Activated CD4-positive, alpha-beta memory T cell treated with anti-CD3 and anti-CD28 coated beads for 36 hours (primary cell): ENCODE measurements at places on chromosomes 13 and 19.

- DNase-seq = no peak
Measured at GRCh38 chr13:51663973-51664957, 80.0 kb downstream of the WDFY2 start.

DNA sequence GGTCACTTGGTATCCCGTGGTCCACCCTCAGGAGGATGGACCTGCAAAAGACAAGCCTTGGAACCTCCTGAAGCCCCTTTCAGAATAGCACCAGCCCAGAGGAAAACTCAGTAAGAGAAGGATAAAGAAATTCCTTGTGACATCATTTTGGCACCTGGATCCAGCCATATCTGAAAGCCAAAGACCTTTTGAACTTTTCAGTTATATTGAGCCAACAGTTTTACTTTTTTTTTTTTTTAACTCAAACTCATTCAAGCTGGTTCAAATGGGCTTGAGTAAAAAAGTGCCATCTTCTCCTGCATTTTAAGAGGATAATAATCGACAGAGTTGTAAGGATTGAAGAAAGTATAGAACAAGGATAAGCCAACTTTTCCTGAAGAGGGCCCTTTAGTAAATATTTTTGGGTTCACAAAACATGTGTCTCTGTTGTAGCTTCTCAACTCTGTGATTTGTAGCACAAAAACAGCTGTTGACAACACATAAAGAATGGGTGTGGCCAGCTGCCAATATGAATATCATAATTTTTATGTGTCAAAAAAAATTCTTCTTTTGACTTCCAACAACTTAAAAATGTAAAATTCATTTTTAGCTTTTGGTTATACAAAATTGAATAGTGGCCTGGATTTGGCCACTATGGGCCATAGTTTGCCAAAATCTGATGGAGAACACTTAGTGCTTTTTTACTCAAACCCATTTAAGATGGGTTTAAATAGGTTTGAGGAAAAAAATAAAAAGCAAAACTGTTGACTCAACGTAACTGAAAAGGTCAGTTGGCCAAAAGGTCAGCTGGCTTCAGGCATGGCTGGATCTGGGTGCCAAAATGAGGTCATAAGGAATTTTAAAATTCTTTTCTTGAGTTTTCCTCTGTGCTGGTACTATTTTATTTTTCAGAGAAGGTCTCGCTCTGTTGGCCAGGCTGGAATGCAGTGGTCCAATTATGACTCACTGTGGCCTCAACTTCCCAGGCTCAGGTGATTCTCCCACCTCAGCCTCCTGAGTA is 50.7 kb downstream of the ACSBG2 start:
- no peak for DNase-seq

- no peak for DNase-seq
Measured at GRCh38 chr19:807627-808422, 10.6 kb downstream of the PTBP1 start.

- DNase-seq = no peak
Measured at GRCh38 chr13:32609428-32609827, 23.2 kb downstream of the PDS5B start.

DNA sequence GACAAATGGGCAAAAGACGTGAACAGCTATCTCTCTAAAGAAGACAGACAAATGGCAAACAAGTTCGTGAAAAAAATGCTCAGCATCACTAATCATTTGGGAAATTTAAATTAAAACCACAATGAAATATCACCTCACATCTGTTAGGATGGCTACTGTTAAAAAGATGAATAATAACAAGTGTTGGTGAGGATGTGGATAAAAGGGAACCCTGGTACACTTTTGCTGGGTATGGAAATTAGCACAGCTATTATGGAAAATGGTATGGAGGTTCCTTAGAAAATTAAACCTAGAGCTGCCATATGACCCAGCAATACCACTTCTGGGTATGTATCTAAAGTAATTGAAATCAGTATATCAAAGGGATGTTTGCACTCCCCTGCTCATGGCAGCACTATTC is 7.1 kb downstream of the CABP5 start:
- DNase-seq = no peak

- DNase-seq = no peak
Measured at GRCh38 chr13:33730147-33730546, 87.8 kb upstream of the RFC3 start.

DNA sequence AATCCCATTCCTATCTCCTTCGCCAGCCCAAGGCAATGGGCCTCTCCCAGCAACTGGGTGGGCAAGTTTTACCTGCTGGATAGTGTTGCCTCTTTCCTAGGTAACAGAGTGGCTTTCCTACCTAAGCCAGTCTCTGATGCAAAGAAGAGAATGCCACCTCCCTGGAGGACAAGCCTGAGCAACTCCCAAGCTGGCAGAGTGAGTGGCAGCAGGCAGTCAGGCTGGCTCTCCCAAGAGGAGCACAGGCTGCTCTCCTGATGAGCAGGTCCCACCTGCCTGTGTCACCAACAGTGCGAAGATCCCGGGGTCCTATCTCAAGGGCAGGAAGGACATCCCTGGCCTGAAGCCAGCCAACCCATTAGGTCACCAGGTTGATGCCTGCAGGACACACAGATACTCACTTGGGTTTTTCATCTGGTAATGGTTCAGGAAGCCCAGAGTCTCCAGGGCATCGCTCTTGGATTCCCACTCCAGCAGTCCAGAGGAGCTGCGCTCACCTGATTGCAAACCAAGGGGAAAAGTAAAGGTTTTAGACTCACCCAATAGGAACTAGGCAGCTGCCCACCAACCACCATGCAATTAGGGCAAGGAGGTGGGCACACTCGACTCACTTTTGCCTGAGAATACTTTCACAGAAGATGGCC is 5.5 kb upstream of the ECH1 start:
- no peak for DNase-seq

GRCh38 chr13:96617528-96617927 is 376.7 kb downstream of the OXGR1 start:
- DNase-seq = no peak

- DNase-seq = no peak
Measured at GRCh38 chr19:44723299-44723951, 24.5 kb downstream of the CEACAM16 start.

DNA sequence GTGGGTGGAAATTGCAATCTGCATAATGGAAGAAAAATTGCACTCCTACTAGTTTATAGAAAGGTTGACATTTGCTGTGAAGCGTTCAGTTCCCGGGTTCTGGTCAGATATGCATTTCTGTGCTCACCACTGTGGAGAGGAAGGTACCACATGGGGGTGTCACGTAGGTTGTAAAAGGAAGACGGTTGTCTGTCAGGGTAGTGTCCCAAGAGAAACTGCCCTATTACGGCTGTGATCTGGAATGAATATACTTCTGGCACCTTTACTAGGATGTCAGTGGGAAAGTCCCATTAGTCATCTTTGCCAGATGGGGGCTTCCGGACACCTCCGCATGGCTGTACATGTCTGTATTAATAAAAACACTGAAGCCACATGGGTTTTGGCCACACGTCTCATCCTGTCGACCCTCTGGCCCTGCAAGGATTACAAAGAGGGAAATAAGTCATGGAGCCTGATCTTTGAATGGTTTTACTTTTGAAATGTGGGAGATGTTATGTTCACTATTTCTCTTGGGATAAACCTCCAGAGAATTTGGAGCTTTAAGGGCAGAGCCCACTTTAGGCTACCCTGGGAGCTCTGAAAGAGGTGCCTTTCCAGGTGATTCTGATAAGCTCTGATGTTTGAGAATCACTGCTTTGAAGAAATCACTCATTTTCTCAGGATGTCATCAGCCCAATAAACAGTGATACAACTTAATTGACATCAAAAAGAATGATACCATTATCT is 133.9 kb downstream of the AKAP11 start:
- DNase-seq = peak; percentile 89

DNA sequence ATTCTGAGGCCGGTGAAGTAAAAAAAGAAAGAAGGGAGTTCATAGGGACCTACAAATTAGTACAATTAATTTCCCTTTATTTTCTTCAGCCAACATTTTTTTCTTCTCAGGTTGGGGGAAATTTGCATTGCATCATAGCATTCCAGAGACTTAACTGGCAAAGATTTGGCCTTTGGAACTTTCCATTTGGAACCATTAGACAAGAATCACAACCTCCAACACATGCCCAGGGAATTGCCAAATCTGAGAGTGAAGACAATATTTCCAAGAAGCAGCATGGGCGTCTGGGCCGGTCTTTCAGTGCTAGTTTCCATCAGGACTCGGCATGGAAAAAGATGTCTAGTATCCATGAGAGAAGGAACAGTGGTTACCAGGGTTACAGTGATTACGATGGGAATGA is 6.4 kb upstream of the ERCC5 start:
- DNase-seq = no peak

- peak; percentile 55 for DNase-seq
Measured at GRCh38 chr13:50236898-50237318, 221.7 kb downstream of the KCNRG start.

- no peak for DNase-seq
Measured at GRCh38 chr19:41409288-41409687, 11.7 kb downstream of the BCKDHA start.

- DNase-seq = no peak
Measured at GRCh38 chr19:5165697-5166019, 175.0 kb downstream of the PTPRS start.

DNA sequence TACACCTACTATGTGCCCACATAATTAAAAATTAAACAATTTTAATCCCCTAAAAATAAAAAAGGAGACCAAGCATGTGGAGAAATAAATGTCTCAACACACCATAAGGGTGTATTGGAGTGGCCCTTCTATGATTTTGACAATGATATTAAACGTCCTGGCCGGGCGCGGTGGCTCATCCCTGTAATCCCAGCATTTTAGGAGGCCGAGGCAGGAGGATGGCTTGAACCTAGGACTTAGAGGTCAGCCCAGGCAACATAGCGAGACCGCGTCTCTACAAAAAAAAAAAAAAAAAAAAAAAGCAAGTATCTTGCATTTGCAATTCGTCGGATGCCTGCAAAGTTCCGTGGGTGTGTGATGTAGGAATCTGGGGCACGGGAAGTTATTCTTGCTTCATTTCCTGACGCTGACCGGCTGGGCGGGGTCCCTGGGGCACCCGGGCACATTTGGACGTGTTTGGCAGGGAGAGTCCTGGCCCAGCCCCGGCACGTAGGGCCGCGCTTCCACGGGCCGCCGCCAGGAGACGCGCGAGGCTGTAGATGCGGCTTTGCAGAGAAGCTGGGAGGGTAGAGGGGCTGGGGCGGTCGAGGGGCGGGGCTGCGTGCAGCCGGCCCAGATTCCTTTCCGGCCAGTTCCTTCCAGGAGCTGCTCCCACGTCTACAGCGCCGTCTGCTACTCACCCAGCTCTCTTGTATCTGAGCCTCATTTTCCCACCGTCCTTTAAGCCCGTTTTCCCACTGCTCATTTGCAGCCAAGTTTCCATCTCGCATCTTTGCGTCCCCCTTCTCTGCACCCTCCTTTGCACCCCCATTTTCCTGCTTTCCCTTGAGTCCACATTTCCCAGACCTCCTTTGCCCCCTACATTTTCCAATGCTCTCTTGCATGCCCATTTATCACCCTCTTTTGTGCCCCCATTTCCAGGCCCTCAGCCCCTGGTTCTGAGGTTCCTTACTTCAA is 2.2 kb upstream of the TSPAN16 start:
- peak; percentile 90 for DNase-seq

- no peak for DNase-seq
Measured at GRCh38 chr13:63090524-63090923, 1674.9 kb upstream of the PCDH20 start.

DNA sequence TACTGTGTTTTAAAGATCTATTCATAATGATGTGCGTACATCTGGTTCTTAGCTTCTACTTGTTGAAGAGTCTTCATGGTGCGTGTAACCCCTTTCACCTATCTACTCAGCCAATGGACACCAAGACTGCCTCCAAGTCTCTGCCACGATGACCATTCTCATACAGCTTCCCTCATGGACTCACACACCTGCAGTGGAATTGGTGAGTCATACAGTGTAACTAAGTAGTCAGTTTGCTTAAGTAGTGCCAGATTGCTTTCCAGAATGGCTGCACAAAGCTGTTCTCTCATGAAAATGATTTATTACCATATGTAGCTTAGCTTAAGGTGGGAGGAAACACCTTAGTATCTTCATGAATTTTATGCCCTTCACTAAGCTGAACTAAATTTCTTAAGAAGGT is 112.3 kb downstream of the AKAP11 start:
- no peak for DNase-seq

DNA sequence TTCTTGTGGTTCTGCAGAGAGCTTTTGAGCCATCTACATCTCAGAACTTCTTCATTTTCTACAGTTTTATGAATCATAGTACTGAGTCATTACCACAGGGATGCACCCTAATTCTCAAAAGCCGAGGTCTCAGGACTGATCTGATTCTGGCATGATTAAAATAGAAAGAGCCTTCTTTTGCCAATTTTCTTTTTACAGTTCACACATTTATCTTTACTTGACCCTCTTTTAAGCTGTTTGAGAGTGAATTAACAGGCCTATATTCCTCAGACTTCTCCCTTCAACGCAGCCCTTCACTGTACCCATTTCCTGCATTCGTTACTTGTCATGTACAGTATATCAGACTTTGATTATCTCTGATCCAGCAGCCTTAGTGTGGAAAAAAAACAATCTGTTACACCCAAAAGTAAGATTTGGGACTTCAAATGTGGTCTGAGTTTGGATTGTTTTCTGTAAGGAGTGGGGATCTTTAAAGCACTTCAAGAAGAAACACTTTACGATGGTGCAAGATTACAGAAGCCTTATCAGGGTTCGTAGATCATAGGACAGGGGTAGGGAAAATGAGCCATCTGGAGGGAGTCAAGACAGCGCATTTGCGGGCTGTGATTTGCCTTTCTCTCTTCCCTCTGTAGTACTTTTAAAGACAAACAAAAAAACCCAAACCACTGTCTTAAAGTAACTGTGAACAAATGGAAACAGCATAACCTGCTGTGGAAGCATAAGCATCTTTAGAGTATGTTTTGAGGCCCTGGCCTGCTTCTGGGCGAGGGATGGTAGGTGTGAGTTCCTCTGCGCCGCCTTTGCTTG is 15.3 kb upstream of the GPR183 start:
- DNase-seq = peak; percentile 53

DNA sequence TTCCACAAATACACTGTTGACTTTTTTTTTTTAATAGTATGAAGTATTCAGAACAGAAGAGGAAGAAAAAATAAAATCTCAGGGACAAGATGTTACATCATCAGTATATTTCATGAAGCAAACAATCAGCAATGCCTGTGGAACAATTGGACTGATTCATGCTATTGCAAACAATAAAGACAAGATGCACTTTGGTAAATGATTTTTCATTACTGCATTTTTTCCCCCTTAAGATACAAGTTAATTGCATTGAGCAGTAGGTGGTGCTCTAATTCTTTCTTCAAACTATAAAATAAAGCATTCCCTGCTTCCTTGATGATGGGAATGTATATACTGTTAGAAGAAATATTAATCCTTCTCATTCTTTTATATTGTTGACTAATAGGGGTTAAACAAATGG is 17.1 kb downstream of the UCHL3 start:
- no peak for DNase-seq
